ENCODE measurements at places on chromosomes 13 and 19.

DNA sequence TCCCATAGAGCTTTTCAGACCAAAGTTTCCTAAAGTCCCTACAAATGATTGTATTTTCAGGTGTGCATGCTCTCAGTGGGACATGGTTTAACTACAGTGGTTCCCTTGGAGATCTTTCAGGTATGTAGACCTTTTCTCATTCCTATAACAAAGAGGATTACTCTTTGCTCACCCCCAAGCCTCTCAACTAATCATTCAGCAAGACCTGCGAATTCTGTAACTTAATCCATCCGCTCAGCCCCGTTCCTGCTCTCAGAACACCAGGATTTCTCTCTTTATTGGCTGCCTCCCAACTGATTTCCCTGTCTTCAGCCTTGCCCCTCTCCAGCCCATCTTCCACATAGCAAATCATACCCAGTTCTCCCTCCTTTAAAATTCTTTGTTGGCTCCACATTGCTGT is 253.6 kb downstream of the MTUS2 start:
- peak; percentile 2 for DNase-seq

GRCh38 chr13:22387899-22388298 is 717.0 kb downstream of the FGF9 start:
- no peak for DNase-seq

DNA sequence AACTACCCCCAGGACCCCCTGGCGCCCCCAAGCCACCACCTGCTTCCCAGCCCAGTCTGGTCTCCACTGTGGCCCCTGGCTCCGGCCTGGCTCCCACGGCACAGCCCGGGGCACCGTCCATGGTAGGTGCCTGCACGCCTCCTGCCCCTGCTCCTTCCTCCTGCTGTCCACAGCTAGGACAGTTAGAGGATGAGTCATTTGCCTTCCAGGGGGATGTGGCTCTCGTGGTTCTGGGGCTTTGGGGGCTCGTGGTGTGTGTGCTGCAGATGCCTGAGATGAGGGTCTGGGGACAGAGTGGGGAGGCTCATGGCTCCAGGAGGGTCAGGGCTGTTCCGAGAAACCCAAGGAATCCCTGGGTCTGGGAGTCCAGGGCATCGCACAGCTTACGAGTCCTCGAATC is 12.7 kb downstream of the MED25 start:
- no peak for DNase-seq

DNA sequence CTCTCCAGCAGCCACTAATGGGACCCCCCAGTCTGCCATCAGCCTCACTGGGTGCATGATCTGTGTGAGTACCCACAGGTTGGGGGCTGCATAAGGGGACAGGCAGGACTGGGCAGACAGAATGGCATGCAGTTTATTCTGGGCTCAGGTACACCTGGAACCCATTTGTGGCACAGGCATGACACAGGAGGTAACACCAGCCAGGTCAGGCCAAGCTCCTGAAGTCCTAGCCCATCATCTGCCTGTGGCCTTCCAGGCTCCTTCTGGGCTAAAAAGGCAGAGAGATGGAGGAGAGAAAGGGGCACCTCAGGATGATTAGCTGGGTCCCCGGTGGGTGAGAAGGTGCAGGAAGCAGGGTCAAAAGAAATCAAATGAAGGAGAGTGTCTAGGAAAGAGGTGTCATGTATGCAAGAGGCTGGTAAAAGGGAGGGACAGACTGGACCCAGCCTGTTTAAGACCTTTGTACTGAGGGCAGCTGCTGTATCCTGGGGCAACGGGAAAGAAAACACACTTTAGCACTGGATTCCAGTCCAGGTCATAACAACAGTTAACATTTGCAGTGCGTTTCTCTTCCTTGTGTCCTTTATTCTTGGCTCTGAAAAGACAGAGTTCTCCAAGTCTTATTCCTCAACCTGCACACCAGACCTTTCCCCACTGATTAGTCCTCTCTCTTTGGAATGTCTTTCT is 20.2 kb upstream of the DGKH start:
- DNase-seq, result no peak

- DNase-seq, result no peak
Observed at GRCh38 chr19:52724701-52725514, 9.9 kb downstream of the ZNF611 start.

GRCh38 chr19:6099599-6099998 is 10.7 kb downstream of the RFX2 start:
- DNase-seq, result no peak

GRCh38 chr13:75506018-75506417 is 24.0 kb upstream of the TBC1D4 start:
- DNase-seq, result no peak

DNA sequence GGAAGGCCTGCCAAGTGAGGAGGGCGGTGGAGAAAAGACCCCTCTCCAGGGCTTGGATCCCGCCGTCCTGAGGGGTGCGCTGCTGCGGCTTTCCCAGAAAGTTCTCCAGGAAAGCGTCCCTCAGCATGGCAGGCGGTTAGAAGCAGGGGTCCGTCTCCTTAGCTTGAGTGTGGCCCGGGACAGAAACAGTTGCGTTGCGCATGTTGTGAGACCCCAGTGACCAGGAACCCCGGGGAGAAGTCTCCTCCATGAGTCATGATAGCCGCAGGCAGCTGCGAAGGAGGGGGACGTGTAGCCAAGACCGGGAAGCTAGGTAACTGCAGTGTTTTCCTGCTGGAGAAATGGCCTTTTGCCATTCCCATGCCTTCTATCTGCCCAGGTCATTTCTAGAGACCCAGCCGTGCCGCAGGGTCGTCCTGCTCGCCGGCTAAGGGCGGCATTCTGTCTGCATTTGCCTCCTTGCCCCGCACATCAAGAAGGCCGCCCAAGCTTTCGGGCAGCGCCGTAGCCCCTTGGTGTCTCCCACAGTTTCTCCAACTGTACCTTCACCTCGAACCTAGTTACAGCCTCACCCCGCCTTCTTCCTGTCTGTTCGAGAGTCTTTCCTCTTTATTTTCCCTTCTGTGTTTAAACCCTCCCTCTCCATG is 64.3 kb downstream of the TM9SF2 start:
- DNase-seq, result no peak

DNA sequence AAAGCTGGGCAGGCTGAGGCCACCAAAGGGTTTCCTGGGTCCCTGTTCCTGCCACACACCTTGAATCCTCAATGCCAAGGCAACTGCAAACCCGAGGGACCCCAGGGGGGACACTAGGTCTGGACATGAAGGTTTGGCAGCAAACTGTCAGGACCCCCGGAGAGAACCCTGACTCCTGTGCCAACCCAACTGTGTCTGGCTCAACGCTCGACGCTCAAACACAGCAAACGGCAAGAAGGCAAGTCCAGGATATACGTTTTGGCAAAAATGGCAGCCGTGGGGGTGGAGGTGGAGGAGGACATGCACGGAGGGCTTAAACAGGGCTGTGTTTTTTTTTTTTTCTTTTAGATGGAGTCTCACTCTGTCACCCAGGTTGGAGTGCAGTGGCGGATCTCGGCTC is 73.0 kb downstream of the GADD45B start:
- DNase-seq, result no peak

DNA sequence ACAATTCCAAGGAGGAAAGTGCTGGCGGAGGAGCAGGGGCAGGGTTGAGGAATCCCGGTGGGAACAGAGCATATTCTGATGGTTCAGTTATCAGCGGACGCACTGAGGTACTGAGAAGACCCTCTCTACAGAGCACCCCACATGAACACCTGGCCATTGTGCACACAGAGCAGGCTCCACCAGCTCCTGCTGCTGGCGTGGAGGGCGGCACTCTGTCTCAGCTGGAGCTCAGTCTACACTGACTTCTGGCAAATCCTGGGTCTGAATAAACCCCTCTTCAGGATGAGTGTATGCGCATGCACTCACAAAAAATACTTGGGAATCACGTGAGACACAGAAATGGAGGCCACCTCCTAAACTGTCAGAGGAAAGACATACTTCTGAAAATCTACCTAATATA is 114.4 kb upstream of the IRS2 start:
- no peak for DNase-seq

GRCh38 chr19:31231237-31231636 is 118.0 kb downstream of the TSHZ3 start:
- DNase-seq, result no peak

DNA sequence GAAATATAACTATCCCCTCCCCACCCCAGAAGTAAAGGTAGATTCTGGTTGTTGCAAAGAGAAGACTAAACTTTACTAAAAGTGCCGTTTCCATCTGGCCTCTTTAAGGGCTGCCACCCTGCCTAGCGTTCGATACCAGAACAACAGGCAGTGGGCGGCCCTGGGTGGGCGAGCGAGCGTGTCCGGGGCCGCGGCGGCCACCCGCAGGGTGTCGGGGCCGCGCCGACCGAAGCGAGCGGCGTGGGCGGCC is 2.6 kb downstream of the FGF9 start:
- no peak for DNase-seq

GRCh38 chr19:15717809-15718208 is 10.0 kb upstream of the OR10H2 start:
- no peak for DNase-seq

GRCh38 chr19:29491995-29492577 is 33.7 kb upstream of the VSTM2B start:
- DNase-seq, result no peak

DNA sequence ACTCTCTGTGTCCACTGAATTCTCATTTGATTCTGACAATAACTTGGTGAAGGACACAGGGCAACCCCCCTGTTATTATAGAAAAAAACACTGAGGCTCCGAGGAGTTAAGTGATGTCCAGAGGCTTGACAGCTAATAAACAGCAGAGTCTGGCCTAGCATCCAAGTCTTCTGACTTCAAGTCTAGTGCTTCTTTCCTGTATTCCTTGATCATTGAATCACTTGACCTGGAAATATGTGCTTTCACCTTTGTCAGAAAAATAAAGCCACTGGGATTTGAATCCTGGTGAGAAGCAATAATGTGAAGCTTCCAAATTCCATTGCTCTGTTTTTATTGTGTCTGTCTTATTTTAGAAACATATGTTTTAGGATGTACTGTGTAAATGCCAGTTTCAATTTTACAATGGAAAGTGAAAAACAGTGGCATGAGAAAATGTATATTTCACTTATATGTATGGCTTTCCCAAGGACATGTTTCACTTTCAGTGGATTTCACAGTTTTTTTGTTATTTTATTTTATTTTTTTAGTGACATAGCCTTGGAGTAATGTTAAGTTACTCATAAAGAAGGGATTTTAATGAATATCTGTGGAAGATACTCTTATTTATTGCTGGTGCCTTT is 190.2 kb downstream of the GPC6 start:
- no peak for DNase-seq

GRCh38 chr13:40996426-40997092 is 22.6 kb downstream of the ELF1 start:
- DNase-seq, result no peak

GRCh38 chr13:60852886-60853285 is 455.9 kb downstream of the TDRD3 start:
- no peak for DNase-seq

GRCh38 chr13:31227063-31227462 is 27.3 kb downstream of the B3GLCT start:
- no peak for DNase-seq

DNA sequence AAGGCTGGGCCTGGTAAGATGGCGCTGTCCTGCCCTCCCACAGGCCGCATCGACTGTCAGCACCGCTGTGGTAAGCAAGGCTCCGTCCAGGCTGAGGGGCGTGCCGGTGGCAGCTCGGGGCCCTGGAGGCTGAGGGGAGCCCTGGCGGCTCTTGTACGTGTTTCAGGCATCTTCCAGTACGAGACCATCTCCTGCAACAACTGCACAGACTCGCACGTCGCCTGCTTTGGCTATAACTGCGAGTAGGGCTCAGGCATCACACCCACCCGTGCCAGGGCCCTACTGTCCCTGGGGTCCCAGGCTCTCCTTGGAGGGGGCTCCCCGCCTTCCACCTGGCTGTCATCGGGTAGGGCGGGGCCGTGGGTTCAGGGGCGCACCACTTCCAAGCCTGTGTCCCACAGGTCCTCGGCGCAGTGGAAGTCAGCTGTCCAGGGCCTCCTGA is 1.2 kb downstream of the IZUMO4 start:
- DNase-seq, result no peak

DNA sequence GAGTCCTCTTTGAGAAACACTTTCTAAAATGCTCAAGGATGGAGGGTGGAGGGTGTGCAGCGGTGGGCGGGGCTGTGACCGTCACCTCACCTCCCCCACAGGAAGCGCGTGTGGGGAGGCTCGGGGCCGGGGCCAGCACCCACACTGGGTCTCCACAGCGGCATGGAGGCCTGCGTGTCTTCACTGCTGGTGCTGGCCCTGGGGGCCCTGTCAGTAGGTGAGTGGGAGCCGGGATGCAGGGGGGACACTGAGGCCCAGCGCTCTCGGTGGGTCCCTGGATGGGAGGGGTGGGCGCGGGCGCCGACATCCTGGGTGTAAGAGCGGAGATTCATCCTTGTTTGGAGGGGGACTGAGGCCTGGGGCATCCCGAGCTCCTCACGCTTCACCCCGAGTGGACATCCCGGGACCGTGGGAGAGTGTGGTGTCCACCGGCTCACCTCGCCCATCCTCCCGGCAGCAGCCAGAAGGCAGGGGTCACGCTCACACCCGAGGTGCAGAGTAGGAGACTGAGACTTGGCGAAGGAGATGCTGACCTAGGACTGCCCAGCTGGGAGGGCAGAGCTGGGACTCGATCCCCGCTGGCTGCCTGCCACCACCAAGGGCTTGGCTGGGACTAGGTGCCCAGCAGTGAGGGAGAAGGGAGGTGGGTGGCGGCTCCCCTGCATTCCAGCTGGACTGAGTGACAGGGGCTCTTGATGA is at the start of gene GZMM:
GZMM (plus strand) TSS at position 144 of the 699 bp plus-strand sequence; CDS start at position 163, 19 bp downstream.
- DNase-seq, result no peak

DNA sequence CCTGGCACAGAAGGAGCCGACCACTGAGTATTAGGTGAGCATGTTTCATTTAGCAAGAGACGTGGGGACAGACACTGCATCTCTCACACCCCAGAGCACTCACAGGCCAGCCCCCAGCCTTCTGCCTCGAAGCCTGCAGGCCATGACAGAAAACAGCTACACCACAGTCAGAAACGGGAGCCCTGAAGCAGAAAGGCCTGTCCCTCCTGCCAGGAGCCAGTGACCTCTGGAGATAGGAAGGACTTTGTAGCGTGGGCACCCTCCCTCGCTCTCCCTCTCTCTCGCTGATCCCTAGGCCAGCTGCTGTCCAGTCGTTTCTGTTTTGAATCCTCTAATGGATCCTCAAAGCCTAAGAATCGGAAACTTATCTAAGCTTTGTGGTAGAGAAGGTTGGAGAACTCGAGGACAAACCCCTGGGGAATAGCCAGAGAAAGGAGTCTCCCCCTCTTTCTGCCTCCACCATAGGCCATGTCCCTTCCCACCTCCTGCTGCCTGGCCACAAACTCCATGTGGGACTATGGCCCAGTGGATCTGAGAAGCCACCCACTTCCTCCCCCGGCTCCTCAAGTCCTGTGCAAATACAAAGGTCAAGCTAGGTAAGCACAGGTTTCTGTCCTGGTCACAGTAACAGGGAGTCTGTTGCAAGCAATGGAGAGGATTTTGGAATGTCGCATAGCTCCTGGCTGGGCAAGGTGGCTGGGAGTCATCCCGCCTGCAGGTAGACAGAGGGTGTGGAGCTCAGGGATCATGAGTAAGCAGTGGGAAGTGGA is 95.1 kb downstream of the NUFIP1 start:
- DNase-seq, result no peak

DNA sequence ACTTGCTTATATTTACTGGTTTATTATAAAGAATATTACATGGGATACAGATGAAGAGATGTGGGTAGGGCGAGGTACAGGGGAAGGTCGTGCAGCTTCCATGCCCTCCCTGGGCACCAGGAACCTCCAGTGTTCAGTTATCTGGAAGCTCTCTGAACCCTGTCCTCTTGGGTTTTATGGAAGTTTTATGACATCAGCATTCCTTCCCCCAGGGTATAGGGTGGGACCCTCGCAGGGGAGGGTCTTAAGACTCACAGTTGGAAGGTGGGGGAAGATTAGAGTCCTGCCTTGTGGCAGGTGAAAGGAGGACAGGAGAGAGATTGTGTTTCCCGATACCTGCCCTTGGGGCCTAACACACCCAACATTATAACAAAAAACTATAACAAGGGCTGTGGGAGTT is 71.8 kb upstream of the NPAS1 start:
- DNase-seq, result no peak
